Nasal cavity respiratory epithelium epithelial cell of viscerocranial mucosa (primary cell): ENCODE measurements at places on chromosomes 6 and 20. TPM values are rescaled to one million over a fixed set of nuclear protein-coding genes. Genes with fewer than 3 reads are reported as not detected.

MDC1 gene
- total RNA-seq, result 4.4 and 7.2 TPM in 2 replicates

TRDN gene
- not detected in 2 replicates for total RNA-seq

DZANK1 gene
- 0.68 and 1.4 TPM in 2 replicates for total RNA-seq

HLA-DQA1 gene
- total RNA-seq, result not detected in 2 replicates

FAM83D gene
- total RNA-seq, result 0.78 and 1.7 TPM in 2 replicates

COL12A1 gene
- total RNA-seq, result 34.9 and 36.2 TPM in 2 replicates
